ENCODE measurements at places on chromosomes 11 and 22. TPM values are rescaled to one million over a fixed set of nuclear protein-coding genes. Genes with fewer than 3 reads are reported as not detected.

USP28 gene
- 28.9 TPM for total RNA-seq

OR6A2 gene
- not detected for total RNA-seq

TYR gene
- not detected for total RNA-seq

OSBPL5 gene
- total RNA-seq = 52.6 TPM

NAALADL1 gene
- total RNA-seq = 10.0 TPM

CWF19L2 gene
- total RNA-seq = 17.3 TPM

PHETA2 gene
- 15.4 TPM for total RNA-seq

CARD18 gene
- total RNA-seq = not detected

PRG3 gene
- total RNA-seq = not detected

RCOR2 gene
- total RNA-seq = 0.69 TPM

SYT7 gene
- 4.8 TPM for total RNA-seq

APOL1 gene
- total RNA-seq = 92.8 TPM

DDIAS gene
- total RNA-seq = 3.8 TPM

HINFP gene
- 25.2 TPM for total RNA-seq

Measured in upper lobe of right lung (tissue), 1 donor.